ENCODE measurements at places on chromosomes 11 and 22.

DNA sequence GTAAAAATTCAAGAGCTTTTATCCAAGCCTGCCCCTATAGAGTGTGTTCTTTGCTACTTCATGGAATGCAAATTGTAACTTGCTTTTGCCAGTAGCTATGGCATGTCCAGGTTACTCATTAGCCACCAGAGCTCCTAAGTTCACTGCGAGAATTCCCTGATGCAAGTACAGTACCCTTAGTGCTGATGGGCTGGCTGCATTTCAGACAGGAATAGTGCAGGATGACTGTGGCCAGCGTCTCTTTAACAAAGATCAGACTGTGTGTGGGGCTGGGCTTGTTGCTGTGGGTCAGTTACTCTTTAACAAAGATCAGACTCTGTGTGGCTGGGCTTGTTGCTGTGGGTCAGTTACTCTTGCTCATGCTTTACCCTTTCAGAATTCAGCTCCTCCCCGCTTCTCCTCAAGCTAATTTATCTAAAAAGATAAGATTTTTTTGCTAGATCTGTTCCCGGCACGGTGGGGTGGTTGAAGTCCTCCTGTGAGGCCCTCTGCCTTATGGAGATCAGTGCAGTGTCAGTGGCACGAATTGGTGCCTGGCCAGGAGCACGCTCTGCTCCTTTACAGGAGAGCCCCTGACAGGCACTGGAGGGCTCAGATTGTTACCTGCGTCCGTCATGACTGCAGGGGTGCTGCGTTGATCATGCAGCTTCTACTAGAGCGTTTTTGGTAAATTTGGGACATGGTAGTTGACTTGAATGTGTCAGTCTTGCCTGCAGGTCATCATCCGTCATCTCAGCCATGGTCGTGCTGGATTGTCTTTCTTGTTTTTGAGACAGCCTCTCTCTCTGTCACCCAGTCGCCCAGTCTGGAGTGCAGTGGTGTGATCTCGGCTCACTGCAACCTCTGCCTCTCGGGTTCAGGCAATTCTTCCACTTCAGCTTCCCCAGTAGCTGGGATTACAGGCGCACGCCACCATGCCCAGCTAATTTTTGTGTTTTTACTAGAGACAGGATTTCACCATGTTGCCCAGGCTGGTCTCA is 27.0 kb downstream of the AP2A2 start:
- peak; percentile 99 for DNase-seq

GRCh38 chr22:25452116-25452700 is 112.3 kb upstream of the GRK3 start:
- DNase-seq: no peak

DNA sequence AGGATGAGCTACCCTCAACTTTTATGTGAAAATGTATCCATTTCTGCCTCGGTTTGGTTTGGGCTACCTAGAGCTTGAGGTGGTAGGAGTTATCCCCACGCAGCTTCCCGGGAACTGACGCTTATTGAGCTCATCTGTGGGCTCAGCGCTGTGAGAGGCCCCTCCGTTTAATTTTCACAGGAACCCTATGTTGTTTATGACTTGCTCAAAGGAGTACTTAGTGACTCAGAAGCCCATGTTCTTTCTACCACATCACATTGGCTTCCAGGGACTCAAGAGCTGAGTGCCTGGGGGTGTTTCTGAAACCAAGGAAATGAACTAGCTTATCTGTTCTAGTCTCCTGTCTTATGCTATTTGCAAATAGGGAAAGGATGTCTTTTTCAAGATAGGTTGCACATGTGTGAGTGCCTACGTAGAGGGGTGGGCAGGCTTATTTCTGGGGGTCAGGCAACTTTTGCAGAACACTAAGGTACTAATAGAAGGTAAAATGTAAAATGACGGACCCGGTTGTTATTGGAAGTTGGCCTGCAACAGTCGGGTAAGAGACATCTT is 40.5 kb downstream of the MICAL2 start:
- peak; percentile 33 for DNase-seq

DNA sequence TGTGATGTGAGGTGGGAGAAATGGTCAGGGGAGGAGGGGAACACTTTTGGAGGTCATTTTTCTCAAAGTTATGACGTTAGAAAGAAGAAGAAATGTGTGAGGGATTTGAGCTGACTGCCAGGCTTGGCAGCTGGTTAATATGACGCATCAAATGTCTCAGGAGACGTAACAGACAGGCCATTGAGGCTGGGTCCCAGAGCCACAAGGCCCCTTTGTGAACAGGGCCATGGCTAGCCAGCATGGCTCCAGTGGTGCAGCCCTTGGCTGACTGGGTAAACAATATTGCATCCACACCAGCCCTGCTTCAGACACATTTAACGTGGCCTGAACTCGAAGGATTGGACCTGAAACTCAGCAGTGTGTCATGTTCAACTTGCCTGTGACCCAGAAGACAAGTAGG is 34.3 kb downstream of the AMOTL1 start:
- no peak for DNase-seq

DNA sequence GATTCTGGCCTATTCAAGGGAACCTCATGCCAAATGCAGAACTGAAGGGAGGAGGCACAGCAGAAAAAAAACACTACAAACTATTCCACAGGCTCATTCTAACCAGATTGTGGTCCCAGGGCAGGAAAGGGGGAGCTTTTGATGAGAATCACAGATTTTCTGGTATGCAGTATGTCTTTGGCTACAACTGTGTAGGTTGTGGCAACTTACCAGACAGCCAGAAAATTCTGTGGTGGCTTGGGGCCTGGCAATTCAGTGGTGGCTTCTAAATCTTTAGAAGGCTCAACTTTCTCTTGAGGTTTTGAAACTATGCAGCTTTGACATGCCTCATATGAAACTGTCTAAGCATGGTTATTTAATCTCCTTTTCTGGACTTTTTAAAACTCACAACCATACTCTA is 850.8 kb upstream of the CCDC90B start:
- DNase-seq: no peak

All from kidney tubule cell (primary cell).